Left renal pelvis (tissue), 4 donors: ENCODE measurements at places on chromosomes 12 and 14. TPM values are rescaled to one million over a fixed set of nuclear protein-coding genes. Genes with fewer than 3 reads are reported as not detected.

- DNase-seq = no peak
Observed at GRCh38 chr12:93783832-93784231, 106.7 kb downstream of the CRADD start.

GRCh38 chr12:40565029-40565633 lies 127.1 kb upstream of the CNTN1 start:
- no peak for DNase-seq

- DNase-seq = peak; percentile 16
Observed at GRCh38 chr12:101773650-101774162, 34.4 kb upstream of the SYCP3 start.

Gene RNU4-1
- polyA plus RNA-seq = not detected

- DNase-seq = peak; percentile 67
Observed at GRCh38 chr12:53099071-53099882, 1.8 kb downstream of the IGFBP6 start.

GRCh38 chr14:62655166-62655565 lies 390.1 kb downstream of the KCNH5 start:
- no peak for DNase-seq

DNA sequence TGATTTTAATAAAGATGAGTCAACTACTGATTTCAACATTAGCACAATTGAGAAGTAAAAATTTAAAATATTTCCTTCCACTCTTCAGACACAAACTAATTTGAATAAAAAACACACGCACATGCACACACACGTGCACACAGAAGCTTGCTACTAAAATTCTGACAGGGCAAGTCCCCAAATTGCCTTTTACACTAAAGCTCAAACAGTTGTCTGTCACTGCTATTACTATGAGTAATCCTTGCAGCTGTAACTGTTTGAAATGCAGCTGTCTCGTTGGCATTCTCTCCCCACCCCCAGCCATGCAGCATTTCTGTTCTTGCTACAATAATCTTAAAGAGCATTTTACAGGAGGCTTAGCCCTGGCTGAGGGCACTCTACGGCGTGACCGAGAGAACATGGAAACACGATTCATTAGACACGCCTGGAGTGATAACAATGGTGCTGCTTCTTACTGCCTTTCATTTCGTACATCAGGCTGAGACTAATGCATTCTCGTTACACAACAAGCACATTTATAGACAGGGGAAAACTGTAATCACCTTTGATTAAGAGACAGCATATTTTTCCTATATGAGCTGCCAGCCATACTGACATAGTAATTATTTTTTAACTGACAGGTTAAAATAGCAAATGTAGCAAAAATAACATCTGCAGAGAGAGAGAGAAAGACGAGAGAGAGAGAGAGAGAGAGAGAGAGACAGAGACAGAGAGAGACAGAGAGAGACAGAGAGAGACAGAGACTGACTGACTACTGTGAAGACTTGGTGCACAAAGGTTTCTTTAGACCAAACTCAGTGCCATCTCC lies 153.8 kb downstream of the MED13L start:
- DNase-seq = no peak

DNA sequence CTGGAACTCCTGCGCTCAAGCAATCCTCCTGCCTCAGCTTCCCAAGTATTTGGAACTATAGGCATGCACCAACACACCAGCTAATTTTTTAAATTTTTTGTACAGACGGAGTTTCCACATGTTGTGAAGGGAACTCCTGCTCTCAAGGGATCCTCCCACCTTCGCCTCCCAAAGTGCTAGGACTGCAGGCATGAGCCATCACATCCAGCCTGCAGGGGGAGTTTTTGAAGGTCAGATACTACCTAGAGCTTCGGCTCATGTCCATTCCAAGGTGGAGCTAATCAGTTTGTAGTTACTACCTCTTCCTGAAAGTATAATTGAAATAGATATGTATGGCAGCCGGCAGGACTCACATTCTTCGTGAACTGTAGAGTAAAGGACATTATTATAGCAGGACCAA lies 3.7 kb upstream of the TAS2R19 start:
- DNase-seq = no peak

DNA sequence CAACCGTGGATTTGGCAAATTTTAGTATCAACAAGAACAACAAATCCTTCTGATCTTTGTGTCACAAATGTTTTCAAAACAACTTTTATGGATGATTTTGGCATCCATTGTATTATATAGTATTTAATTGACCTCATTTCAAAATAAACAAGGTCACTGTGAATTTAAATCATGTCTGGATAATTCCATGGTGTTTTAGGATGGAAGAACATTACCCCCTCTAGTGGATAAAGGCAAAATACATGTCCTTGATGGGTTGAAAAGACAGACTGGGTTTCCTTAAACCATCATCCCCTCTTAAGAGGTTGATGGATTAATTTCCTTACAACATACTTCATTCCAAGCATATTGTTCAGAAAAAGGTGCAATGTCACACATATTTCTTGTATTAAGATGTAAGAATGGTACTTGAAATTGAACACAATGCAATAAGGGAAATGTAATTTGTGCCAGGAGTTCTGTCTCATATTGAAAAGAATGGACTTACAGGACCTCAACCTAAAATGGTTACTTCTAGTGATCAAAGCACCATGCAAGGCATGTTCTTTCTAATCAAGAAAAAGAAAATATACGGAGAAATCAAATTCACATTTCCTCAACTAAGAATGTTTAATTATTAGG lies 352.0 kb downstream of the BCAT1 start:
- DNase-seq = peak; percentile 24

GRCh38 chr12:84767079-84767478 lies 145.5 kb downstream of the SLC6A15 start:
- DNase-seq = no peak

Gene CYP27B1
- 2.2 TPM for polyA plus RNA-seq

GRCh38 chr12:66736931-66737330 lies 58.1 kb upstream of the GRIP1 start:
- DNase-seq = no peak

Gene A2M
- polyA plus RNA-seq = 248 TPM

Gene GPD1
- 72.2 TPM for polyA plus RNA-seq

Gene ATF7
- polyA plus RNA-seq = 46.5 TPM

Gene KRT2
- not detected for polyA plus RNA-seq

- DNase-seq = no peak
Observed at GRCh38 chr12:9883175-9883574, 1.9 kb downstream of the KLRF2 start.

Gene PLCZ1
- polyA plus RNA-seq = 0.73 TPM

DNA sequence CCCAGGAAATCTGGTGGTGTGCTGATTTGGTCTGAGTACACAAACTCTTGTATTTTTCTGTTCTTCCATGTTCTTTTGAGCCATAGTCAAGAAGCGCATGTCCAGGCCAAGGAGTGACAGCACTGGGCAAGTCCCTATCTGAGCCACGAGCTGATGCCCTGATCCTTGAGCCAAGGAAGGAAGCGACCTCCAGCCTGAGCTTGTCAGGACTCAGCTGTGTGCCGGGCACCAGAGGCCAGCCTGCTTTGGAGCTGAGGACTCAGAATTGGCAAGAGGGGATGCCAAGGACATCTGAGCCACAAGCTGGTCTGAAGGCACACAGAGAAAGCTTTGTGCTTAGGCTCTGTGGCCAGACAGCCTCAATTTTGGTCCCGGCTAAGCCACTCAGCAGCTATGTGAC lies 52.6 kb downstream of the GALNT16 start:
- no peak for DNase-seq

DNA sequence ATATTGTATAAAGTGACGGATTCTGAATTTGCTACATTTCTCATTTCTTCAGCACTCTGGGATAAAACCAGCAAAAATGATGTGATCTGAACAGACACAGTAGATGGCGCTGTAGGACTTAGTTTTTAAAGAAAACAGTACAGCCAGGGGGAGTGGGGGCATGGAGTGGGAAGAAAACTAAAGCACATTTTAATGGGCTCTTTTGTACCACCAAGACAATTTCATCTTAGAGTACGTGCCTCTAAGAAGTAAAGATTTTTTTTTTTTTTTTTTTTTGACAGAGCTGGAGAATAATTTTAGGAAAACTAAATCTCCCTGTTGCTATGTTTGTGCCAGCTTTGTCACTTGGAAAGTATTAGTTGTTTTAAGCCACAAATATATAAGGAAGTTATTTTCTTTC lies 124.4 kb downstream of the RAD51B start:
- DNase-seq = peak; percentile 85

GRCh38 chr14:27366596-27366995 lies 768.8 kb upstream of the NOVA1 start:
- DNase-seq = no peak

DNA sequence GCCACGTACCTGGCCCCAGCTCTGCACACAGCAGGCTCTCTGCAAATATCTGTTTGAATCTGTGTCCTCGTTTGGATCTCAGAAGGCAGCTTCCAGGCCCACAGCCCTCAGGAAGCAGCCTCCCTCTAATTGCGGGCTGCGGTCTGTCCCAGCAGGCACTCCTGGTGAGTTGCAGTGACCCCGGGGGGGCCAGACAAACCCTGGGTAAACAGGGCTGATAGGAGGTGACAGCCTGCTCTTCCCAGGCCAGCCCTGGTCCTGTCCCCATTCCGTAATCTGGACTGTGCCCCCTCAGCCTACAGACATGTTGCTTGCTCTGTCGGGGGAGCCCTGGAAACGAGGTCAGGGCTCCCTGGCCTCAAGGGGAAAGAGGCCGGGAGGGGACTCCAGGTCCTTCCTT lies 2.0 kb downstream of the FOXN4 start:
- DNase-seq = no peak

GRCh38 chr12:115249671-115250278 lies 565.8 kb upstream of the TBX3 start:
- DNase-seq = no peak

Gene AQP5
- 3.1 TPM for polyA plus RNA-seq

Gene TMEM233
- polyA plus RNA-seq = 1.2 TPM

DNA sequence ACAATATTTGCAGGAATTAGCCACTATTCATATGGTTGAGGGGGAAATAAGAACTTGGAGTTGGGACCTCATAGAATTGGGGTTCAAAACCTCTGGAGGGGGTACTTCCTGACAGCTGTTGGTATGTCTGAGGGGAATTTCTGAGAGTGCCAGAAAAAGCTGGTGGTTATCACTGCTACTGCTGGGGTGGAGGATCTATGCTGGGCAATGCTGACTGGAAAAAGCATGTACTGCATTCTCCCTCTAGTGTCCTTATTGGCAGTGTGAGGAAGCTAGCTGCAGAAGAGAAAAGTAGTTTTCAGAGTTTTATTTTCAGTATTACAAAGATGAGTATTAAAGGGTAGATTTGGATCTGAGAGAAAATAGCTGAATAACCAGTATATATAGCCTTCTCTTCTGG lies 88.8 kb downstream of the FUT8 start:
- no peak for DNase-seq

Gene C12orf54
- polyA plus RNA-seq = not detected

Gene ST8SIA1
- polyA plus RNA-seq = 5.5 TPM

DNA sequence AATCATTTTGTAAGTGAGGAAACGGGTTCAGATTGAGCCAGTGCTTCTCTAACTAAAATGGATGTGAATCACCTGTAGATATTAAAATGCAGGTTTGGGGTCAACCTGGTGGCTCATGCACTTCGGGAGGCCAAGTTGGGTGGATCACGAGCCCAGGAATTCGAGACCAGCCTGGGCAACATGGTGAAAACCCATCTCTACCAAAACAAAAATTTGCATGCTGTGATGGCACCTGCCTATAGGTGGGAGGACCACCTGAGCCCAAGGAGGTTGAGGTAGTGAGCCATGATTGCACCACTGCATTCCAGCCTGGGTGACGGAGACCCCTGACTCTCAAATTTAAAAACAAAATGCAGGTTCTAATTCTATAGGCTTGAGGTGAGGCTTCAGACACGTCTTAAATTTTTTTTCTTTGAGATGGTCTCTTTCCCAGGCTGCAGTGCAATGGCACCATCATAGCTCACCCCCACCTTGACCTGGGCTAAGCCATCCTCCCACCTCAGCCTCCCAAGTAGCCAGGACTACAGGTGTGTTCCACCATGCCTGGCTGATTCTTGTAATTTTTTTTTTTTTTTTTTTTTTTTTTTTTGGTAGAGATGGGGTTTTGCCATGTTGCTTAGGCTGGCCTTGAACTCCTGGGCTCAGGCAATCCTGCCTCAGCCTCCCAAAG lies 9.0 kb downstream of the TUBA1C start:
- no peak for DNase-seq

DNA sequence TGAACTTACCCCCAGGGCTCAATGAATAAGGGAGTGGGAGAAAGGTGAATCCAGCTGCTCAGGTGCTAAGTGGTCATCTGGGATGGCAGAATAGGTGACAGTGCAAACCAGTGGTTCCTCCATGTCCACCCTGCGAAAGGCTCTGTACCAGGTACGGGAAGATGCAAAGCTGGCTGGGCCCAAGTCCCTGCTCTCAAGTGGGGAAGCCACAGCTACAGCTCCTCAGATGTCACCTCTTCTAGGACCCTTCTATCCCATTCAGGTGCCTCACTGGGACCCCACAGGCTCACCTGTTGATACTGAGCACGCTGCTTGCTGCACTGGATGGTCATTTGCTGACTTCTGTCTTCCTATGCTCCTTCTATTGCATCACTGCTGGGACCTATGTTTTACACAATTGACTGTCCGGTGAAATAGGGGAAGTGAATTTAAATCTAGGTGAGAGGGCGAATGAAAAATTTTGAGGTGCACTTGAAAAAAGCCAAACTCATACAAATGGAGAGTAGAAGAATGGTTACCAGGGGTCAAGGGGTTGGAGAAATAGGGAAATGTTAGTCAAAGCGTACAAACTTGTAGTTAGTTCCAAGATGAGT lies 20.3 kb upstream of the PPP4R4 start:
- DNase-seq = no peak

DNA sequence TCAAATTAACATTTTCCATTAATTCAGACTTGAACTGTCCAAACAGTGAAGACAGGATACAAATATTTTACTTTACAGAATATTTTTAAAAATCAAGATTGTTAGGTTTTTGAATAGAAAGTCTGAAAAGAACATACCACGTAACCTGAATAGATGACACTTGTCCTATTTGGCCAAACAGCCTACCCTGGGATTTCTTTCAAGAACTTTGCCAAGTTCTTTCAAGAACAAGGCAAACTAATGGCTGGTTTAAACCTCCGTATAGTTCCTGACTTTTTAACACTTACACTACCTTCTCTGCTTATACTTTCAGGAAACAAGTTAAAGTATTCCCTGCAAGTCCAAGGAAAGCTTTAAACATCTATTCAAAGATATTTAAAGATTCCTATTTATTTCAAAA lies 35.0 kb downstream of the MAP4K5 start:
- no peak for DNase-seq

GRCh38 chr12:112256780-112257179 lies 125.5 kb downstream of the HECTD4 start:
- no peak for DNase-seq

Gene BRMS1L
- polyA plus RNA-seq = 23.7 TPM

GRCh38 chr14:77133720-77134338 lies 7.8 kb downstream of the ZDHHC22 start:
- peak; percentile 80 for DNase-seq

GRCh38 chr12:104973250-104973649 lies 12.9 kb upstream of the NOPCHAP1 start:
- DNase-seq = no peak

- no peak for DNase-seq
Observed at GRCh38 chr14:51453869-51454268, 197.8 kb upstream of the FRMD6 start.

DNA sequence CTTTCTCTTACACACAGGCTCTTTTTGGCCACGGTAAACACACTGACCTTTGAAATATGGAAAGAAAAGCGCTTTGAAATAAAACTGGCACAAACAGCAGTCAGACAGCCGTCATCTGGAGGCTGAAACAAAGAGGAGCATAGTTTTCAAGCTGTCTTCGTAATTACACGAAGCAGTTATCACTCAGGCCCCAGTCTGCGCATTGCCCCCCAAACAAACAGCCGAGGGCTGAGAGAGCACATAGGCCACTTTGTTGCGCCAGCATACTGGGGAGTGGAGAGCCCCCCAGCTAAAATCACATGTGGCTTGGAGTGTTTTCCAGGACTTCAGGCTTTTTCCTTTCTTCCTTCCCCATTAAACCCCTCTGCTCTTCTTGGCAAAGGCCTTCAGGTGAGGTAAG lies 142.9 kb upstream of the BTG1 start:
- DNase-seq = no peak
